ENCODE measurements at places on chromosomes 4 and X.
A peak's percentile ranks its signal among the peaks of the same experiment; 100 is the strongest.

DNA sequence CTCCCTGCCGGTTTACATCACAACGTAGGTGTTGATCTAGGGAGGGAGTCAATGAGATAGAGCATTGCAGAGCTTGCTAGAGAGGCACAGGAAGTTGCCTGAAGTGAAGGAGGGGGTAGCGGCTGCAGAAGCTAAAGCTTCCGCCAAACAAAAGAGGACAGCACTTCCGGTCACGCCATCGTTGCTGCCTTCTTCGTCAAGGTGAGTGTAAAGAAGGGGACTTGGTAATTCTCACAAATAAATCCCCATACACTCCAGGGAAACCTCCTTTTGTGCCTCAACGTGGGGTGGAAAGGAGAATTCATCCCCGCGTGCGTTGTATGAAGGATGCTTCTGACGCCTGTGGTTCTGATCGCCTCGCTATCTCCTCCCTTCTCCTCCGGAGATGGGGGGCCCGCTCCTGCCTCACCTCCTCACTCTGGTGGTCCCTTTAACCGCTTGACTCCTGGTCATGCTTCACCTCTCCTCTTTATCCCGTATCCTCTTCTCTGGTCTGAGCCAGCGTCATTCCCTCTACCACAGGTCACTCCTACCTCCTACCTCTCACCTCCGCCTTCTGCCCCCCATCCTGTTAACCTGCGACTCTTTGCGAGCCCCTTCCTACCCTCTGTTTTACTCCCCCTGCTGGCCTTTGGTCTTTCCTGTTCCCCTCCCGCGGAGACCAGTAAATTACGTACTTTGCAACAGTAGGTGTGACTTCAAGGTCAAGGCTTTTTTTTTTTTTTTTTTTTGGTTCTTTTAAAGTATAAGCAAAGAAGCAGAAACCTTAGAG is 59.9 kb downstream of the GSPT2 start:
- peak; percentile 17 for DNase-seq

GRCh38 chr4:41535911-41536371 is 2.0 kb upstream of the LIMCH1 start:
- no peak for DNase-seq

DNA sequence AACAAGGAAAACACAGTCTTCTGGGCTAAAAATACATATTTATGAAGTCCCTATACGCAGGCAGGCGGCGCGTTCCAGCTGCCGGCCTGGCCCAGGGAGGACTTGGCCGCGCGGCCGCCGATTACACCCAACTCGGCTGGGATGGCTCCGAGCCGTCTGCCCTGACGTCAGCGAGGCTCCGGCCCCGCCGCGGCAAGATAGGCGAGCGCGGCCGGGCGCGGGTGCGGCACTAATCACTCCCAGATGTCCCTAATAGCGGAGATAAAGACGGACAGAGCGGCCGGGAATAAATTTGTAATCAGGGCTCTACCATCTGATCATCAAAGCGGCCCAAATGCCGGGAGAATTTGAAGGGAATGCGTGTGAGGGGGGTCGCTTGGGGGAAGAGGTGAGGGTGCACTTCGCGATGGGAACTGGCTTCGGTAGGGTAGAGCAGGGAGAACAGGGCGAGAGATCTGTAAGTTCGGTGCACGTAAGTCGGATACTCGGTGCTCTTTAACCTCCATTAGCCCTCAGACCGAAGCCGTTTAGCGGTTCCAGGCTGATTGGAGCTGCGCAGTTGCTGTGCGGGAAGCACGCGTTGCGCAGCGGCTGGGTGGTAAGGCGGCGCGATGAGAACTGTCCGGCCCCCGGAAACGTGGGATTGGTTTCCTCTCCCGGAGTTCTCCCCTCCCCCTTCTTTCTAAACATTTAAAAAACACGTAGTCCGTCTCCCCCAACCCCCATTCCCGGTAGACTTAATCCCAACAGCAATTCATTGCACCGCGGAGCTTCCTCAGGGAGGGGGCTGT is 7.7 kb downstream of the HAND2 start:
- DNase-seq: no peak

DNA sequence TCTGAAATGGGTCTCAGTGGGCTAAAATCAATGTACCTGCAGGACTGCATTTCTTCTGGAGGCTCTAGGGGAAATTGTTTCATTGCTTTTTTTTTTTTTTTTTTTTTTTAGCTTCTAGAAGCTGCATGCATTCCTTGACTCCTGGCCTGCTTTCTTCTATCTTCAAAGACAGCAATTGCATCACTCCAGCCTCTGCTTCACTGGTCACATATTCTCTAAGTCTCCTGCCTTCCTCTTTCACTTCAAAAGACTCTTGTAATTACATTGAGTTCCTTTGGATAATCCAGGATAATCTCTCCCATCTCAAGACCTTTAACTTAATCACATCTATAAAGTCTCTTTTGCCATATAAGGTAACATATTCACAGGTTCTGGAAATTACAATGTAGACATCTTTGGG is 11.3 kb upstream of the PCYT1B start:
- DNase-seq: no peak

DNA sequence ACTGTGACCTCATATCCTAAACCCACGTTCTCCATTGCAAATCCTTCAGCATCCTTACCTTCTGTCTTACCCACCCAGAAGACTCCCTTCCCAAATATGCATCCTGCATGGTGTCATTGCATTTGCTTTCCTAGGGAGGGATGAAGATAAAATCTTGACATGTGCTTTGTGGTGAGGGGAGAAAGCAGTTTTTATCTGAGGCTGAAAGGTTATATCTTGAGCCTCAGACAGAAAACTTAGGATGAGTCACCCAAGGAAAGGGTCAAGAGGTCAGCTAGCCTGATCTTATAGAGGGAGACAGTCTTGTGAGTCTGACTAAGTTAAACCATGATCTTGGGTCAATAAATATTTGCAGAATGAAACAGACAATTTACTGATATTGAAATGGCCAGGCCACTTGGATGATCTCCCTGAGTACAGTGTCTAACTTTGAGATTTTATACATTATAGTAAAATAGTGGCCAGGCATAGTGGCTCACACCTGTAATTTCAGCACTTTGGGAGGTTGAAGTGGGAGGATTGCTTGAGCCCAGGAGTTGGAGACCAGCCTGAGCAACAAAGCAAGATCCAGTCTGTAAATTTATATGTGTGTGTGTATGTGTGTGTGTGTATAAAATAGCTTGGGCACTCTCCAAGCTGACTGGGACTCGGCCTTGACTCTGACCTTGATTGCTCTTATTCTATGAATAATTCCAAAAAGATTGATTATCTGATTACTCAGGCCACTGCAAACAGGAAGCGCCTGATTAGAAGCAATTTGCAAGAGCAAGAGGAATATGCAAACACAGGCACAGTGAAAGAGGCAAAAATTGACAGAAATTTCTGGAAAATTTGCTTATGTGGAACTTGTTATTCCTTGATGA is 15.4 kb upstream of the FAM9C start:
- no peak for DNase-seq

- no peak for DNase-seq
Measured at GRCh38 chrX:53354669-53355068, 67.8 kb downstream of the SMC1A start.

DNA sequence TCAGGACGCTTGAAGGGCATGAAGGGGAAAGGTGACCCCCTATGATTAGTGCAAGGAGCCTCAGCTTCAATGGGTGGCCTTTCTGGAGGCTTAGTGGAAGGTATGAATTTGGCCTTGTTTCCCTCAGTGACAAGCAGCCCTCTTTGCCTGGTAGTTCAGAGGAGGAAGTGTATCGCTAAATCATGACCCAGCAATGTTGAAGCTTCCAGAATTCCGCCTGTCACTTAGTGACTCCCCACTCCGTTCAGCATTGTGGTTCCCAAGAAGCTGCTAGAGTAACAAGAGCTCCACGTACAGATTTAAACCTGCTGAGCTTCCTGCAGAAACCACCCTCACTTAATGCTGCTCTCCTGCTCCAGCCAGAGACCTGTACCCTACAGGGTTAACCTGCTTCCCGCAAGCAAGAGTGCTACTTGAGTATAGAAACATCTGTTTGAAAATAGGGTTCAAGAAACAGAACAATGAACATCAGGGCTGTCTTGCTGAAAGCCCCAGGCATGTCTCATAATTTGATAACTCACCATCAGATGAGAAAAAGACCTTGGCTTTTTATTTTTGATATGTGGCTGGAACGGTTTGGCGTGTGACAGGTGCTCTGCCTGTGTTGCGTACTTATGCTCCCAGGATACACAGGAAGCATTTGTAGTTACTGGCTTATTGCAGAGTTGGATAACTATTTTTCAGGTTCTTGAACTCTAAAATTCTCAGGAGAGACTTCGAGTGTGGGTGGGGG is 105.2 kb downstream of the UCHL1 start:
- no peak for DNase-seq

- no peak for DNase-seq
Measured at GRCh38 chr4:153655002-153655541, 29.0 kb upstream of the TLR2 start.

- DNase-seq: no peak
Measured at GRCh38 chr4:2075987-2076907, 17.1 kb downstream of the NAT8L start.

DNA sequence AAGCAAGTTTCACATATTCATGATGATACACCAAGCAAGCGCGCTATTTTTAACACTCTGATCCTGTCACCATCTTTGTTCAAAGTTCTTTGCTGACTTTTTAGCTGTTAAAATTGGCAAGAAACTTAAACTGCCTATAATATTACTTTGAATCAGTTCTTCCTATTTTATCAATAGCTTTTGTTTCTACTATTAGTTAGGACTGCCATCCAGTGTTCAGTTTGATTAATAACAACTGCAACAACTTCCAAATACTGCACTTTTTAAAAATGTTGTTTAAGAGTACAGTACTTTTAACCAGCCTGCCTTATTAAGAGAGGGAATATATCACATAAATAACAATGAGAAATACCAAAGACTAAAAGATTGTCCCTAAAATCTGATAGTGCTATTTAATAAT is 614.3 kb downstream of the FAM133A start:
- no peak for DNase-seq

DNA sequence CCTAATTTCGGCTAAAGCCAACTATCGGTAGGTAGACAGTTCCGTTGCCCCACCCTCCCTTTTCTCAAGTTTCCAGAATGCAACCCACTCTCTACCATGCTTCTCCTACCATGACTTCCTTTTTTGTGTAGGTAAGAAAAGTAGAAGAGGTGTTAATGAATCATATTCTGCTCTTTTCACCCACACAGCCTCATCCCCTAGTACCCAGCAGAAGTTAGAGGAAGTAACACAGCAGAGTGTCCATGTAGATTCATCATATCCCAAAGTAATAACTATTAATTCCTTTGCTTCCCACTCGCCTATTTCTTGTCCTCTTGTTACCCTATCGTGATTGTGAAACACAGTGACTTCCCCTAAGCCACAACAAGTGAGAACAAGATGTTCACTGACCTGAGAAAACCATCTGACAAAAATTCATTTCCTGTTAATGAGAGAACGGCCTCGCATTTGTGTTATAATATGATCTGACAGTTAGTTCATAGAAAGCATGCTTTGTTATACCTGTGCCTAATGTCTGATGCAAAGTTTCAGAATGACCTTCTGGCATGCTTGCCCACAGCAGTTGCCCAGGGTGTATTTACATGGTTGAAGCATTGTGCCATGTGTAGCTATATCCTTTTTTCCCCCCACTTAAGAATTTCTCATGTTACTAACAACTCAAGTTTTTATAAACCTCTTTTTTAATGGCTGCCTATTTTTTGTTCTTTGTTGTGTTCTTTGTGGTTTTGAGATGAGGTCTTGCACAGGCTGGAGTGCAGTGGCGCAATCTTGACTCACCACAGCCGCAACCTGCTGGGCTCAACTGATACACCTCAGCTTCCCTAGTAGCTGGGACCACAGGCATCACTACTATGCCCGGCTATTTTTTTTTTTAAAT is 185.6 kb downstream of the RAP1GDS1 start:
- DNase-seq: no peak

- DNase-seq: no peak
Measured at GRCh38 chr4:15547392-15547791, 77.7 kb downstream of the CC2D2A start.

DNA sequence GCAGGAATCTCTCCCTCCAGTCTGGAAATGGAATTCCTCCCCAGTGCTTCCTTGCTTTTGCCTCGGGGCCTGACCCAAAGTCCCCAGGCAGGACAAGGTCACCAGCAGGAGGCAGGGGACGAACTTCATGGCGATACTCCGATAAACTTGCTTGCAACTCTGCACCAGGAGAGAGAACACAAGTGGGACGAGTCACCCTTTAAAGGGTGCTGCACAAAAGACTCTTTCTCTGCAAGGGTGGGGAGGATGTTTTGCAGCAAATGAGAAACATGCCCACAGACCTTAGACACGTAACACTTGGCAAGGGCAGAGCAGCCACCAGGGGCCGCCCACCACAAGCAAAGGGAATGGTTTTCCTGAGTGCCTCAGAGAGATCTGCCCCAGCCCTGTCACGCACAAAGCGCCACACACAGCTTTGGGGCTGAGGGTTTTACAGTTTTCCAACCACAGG is at the start of gene FGFBP2:
Gene FGFBP2, minus strand, starts transcription at position 175 of the 451 bp plus-strand sequence. Its CDS starts 46 bp downstream, at position 129.
- DNase-seq: no peak

- DNase-seq: no peak
Measured at GRCh38 chrX:111288841-111289240, 18.6 kb upstream of the CAPN6 start.

DNA sequence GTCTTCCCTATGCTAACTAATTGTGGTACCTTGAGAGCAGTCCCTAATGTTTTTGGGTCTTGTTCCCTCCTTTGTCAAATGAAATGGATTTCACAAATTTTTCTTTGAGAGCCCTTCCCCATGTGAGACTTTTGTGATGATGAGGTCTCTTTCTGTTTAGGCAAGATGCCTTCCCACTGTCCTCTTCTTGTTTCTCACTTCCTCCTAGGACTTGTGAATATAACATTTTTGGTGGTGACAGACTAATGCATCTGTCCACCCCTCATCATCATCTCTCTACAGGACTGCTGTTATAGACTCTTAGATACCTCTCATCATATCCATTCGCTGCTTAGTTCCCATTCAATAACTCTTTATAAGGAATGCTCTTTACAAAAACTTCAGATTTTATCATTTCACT is 8.7 kb upstream of the ANK2 start:
- DNase-seq: no peak

DNA sequence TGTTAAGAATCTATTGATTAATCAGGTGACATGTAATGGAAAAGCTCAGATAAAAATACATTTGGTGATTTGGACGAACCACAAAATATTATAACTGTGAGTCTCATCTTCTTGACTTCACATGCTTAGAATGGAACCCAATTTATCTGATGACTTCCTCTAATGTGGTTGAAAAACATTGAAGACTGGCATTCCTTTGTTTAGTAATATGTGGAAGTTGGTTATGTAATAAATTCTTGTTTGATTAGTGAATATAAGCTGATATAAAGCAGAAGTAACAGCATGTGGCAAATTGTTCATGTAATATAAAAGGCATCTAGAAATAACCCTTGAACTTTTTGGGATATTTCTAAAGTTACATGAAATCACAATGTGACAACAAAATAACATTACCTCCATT is 9.7 kb downstream of the GIMD1 start:
- no peak for DNase-seq

- no peak for DNase-seq
Measured at GRCh38 chrX:72340041-72340440, 34.3 kb upstream of the CITED1 start.

- no peak for DNase-seq
Measured at GRCh38 chr4:14926368-14926767, 75.9 kb upstream of the CPEB2 start.

Data from stimulated activated CD4-positive, alpha-beta T cell treated with anti-CD3 and anti-CD28 coated beads, Interleukin-1b, Interleukin-23, amount 100 ng/mL, for 1 hour (primary cell).